ENCODE measurements at places on chromosomes 4 and X. TPM values are rescaled to one million over a fixed set of nuclear protein-coding genes. Genes with fewer than 3 reads are reported as not detected.

- no peak for DNase-seq
These were observed 72.4 kb downstream of the COQ2 start for GRCh38 chr4:83212041-83212851.

- no peak for DNase-seq
These were observed 52.0 kb upstream of the WDR17 start for GRCh38 chr4:176013476-176014247.

DNA sequence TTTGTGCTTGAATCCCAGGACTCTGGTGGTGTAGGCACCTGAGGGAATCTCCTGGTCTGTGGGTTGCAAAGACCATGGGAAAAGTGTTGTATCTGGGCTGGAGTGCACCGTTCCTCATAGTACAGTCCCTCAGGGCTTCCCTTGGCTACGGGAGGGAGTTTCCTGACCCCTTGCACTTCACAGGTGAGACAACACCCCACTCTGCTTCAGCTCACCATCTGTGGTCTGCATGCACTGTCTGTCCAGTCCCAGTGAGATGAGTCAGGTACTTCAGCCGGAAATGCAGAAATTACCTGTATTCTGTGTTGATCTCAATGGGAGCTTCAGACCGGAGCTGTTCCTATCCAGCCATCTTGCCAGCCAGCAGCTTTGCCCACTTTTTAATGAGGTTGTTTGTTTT is 353.0 kb upstream of the IRS4 start:
- DNase-seq, result no peak

DNA sequence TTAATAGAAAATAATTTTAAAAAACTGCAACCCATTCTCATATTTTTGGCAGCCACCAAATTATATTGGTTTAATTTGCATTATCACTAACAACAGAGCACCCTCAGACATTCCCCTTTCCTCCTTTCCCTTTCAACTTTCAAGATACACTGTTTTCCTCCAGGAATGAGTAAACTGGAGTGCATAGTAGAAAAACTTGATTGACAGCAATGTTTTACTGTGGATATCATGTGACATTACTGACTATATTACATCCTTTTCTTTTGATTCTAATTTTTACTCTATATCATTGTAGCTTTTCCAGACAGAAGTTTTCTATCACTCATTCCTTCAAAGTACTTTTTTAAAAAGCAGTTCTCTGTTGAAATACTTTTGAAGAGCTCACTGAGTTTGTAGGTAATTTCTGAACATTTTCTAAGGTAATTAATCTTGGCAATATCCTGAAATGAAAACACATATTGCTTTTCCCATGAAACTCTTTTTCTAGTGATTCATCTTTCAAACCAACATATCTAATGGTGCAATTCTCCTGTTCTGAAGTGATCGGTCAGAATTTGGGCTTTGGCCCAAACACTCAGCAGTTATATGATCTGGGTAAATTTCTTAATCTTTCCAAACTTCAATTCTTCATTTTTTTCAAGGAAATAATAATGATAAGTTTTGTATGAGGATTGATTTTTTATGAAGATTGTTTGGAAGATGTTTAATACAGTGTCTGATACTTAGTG is 920.4 kb upstream of the EPHA5 start:
- DNase-seq, result no peak

DNA sequence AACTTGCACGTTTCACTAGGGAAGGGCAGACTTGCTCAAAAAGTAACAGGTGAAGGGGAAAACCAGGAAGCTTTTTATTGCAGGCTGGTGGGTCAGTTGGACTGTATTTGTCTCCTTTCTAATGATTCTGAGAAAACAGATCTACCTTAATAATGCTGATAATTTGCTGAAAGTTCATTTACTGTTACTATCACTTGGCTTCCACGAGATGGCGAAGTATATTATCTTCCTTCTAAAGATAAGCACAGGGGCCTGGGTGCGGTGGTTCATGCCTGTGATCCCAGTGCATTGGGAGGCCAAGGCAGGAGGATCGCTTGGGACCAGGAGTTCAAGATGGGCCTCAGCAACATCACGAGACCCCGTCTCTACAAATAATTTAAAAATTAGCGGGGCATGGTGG is 16.4 kb downstream of the CCKAR start:
- DNase-seq, result no peak

DNA sequence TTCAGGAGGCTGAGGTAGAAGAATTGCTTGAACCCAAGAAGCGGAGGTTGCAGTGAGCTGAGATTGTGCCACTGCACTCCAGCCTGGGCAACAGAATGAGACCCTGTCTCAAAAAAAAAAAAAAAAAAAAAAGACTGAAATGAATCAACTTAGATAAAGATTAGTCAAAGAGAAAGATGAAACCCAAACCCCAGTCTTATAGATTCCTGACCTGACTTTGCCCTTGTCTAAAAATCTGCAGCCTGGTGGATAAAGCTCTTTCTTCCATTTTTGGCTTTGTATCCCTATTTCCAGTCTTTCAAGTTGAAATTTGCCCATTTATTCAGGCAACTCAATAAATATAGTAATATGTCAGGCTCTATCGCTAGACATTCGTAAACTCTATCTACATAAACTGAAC is 39.3 kb upstream of the SPINK2 start:
- DNase-seq, result no peak

DNA sequence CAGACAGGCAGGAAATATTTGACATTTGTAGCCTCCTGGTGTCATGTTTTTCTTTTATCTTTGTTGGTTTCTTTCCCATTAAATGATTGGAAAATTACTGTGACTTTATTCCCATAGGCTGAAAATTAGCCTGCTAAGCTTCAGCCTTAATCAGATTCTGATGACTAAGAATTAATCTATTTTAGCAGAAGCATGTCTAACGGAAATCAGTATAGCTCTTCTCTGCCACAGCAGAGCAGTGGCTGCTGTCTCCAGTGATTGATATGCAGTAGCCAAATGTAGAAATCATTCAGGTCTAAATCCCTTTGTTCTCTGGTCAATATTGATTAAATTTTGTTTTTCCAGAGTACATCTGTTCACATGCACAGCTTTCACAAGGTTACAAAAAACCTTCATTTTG is 199.3 kb downstream of the GC start:
- no peak for DNase-seq

GRCh38 chr4:64266669-64267068 is 142.6 kb downstream of the TECRL start:
- no peak for DNase-seq

- DNase-seq, result peak; percentile 78
These were observed 14.0 kb upstream of the TMEM156 start for GRCh38 chr4:39046249-39046648.

DNA sequence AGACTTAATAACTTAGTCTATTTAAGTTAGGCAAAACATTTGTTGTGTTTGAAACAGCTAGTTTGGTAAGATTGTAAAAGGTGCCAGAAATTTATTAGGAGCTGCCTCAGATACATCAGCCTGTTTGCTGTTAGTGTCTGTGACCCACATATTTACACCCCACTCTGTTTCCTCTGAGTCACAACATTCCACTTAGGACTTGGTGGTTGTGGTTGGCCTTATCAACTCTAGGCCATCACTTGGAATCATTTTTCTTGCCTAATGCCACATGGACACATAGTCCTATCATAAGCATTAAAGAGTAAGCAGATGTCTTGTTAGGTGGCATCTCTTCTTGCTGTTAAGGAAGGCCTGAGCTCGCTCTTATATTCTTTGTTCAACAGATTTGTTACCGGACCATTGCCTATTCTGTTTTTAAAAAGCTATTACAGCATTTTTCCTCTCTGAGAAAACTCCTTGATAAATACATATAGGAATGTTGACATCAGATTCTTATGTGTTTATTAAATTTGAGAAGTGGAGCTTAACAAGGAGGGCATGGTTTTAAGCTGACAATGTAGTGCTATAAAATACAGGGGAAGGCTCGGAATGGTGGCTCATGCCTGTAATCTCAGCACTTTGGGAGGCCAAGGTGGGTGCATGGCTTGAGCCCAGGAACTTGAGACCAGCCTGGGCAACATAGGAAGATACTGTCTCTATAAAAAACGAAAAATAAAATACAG is 51.2 kb upstream of the PGRMC2 start:
- peak; percentile 94 for DNase-seq

GRCh38 chr4:73698217-73698616 is 42.2 kb upstream of the CXCL8 start:
- no peak for DNase-seq

GRCh38 chr4:33184657-33185290 is 2464.6 kb downstream of the PCDH7 start:
- peak; percentile 49 for DNase-seq

DNA sequence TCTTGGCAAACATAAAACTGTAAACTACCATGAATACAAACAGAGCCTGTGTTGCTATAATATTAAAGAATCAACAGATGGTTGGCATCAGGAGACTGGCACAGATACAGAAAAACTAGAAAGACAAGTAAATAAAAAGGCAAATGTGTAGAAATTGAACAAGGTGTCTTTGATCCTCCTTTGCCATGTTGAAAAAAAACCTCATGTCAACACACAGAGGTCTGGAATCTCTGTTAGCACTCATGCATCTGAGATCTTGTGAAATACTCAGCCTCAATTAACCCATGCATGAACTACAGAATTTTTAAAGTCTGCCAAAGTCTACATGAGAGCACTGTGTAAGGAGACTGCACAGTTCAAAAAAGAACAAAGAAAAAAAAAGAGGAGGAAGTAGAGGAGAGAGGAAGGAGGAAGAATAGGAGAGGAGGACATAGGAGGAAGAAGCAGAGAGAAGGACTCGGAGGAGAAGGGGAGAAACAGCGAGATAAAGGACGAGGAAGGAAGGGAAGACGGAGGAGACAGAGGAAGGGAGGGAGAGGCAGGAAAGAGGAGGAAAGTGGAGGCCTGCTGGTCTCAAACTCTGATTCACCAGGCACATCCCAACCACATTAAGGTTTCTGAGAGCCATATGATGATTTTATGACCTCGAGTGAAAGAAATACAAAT is 52.8 kb downstream of the PRDM5 start:
- DNase-seq, result no peak

DNA sequence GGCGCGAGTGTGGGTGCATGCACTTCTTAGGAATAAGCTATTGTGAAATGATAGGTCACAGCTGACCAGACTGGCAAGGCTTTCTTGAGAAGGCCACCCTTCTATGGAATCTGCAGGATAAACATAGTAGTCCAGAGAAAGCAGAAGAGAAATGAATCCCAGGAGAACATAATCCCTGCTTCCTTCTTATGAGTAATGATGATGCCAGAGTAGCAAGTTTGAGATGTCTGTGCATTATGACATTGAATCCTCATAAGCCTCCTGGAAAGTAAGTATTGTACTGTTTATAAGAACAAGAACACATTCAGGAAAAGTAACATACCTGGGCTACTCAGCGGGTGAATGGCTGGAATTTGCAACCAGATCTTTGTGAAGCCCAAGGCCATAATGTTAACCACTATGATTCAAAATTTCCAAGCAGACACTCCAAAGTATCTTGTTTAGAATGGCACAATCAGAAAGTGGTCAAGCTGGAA is 272.1 kb upstream of the HS3ST1 start:
- peak; percentile 13 for DNase-seq

DNA sequence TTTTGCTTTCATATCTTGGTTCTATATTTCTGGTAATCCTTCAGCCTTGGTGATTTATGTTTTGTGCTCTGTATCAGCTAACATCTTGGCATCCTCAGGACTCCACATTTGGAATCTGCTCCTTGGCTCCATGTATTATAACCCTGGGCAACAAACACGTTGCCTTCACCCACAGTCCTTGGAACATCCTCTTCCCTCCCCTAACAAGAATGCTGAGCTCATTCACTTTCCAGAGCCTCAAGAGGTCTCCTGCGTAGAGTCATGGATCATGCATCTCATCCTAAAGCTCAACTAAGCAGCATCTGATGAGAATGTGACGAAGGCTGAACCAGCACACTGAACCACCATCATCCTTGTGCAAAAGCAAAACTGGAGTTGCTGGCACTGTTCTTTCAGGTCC is 60.5 kb upstream of the C1GALT1C1 start:
- no peak for DNase-seq

DNA sequence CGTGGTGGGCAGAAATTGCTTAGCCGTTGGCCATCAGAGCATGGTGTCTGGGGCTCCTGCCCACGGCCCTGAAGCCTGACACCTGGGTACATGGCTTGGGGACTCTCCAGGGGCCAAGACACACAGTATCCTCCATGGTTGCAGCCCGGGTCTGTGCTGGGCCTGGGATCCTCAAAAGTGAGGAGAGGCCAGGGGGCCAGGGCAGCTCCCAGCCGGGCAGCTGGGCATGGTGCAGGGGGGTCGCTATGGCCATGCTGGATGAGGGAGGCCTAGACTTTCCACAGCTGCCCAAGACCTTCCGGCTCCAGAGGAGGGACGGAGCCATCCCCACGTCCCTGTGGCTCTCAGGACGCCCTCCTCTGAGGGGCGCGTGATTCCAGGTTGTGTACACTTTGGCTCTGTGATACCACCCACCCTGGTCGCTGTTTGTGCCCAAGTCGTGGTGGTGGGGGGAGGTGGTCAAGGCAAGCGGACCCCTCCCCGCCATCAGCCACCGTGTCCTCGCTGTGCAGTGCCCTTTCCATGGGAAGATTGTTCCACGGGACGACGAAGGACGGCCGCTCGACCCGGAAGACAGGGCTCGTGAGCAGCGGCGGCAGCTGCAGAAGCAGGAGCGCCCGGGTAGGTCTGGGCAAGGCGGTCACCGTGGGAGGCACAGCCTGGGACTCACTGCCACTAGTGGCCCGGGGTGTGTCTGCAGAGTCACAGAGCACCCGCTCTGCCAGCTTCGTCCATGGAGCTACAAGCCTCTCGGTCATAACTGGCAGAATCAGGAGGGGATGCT is 25.7 kb downstream of the NKX1-1 start:
- no peak for DNase-seq

DNA sequence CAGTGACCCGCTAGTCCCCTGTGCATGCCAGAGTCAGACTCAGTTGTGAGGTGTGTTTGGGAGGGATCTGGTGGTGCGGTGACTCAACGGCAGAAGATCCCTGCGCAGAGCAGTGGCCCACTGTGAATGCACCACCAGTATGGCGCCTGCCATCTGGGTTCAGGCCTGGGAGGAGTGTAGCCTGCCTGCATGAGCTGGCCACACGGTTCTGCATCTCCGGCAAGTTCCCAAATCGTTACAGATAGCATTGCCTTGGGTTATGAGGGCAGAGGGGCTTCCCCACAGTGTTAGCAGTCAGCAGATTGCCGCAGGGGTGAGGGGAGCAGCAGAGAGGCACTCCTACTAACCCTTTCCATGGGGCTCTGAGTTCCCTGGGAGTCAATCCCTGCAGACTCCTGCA is 629.6 kb downstream of the TLL1 start:
- DNase-seq, result no peak

- DNase-seq, result peak; percentile 21
These were observed 36.4 kb upstream of the ADH4 start for GRCh38 chr4:99180382-99181070.

GRCh38 chr4:174697202-174697601 is 131.8 kb downstream of the GLRA3 start:
- DNase-seq, result no peak

GRCh38 chr4:130479020-130479419 is 1383.1 kb downstream of the C4orf33 start:
- no peak for DNase-seq

Gene C4orf50
- 0.12 TPM for total RNA-seq

Gene CXXC4
- 0.48 TPM for total RNA-seq

Gene RNF150
- total RNA-seq, result 4.9 TPM

Gene VCX3A
- total RNA-seq, result not detected

All from A172 (cell line).